ENCODE measurements at places on chromosomes 7 and 10.

DNA sequence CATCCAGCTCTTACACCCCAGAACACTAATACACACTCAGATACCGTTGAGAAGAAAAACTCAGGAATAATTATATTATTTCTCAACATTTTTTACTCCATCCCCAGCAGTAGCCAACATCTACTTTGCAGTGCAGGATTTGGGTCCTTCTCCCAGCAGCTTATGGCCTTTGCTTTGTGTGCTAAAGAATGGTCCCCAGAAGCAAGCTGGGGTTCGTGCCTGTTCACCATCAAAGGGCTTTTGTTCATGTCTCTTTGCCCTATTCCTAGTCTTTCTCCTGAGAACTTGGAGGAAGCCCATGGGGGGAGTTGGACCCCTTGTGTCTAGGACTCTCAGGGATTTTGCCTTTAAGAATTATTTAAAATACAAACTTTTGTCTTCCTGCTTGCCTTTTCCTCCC, 100.4 kb downstream of the ZNF277 start:
- no peak for DNase-seq

- no peak for DNase-seq
These were observed 67.8 kb upstream of the PCBD1 start for GRCh38 chr10:70956029-70956759.

GRCh38 chr10:5470062-5470751, 29.2 kb downstream of the CALML5 start:
- DNase-seq, result no peak

- DNase-seq, result no peak
These were observed 160.7 kb upstream of the PCBD1 start for GRCh38 chr10:71048971-71049615.

- no peak for DNase-seq
These were observed 44.5 kb downstream of the PODXL start for GRCh38 chr7:131511774-131512535.

- DNase-seq, result no peak
These were observed 9.1 kb upstream of the TOMM7 start for GRCh38 chr7:22831602-22832305.

DNA sequence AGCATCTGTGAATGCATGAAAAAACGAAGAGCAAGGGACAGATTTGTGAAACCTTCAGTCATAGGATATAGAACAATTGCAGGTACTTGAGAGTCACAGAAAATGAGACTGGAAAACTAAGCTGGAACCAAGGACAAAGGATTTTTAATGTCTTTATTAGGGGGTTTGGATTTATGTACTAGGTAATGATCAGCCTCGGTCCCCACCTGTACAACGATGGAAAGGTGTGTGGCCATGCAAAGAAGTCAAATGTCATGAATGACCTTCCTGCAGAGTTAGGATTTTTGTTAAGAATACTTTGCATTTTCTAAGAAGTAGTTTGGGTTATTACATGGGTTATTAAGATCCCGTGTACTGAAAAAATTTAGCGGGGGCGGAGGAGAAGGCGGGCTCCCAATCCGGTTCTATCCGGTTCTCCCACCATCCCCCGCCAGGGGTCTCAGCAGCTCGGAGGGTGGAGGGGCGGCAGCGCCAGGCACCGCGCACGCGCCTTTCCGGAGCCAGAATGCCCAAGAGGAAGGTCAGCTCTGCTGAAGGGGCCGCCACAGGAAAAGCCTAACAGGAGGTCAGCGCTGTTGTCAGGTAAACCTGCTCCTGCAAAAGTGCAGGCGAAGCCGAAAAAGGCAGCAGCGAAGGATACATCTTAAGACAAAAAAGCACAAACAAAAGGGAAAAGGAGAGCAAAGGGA, 327.5 kb upstream of the PLXDC2 start:
- no peak for DNase-seq

- no peak for DNase-seq
These were observed 21.7 kb downstream of the DDIT4 start for GRCh38 chr10:72295330-72295910.

DNA sequence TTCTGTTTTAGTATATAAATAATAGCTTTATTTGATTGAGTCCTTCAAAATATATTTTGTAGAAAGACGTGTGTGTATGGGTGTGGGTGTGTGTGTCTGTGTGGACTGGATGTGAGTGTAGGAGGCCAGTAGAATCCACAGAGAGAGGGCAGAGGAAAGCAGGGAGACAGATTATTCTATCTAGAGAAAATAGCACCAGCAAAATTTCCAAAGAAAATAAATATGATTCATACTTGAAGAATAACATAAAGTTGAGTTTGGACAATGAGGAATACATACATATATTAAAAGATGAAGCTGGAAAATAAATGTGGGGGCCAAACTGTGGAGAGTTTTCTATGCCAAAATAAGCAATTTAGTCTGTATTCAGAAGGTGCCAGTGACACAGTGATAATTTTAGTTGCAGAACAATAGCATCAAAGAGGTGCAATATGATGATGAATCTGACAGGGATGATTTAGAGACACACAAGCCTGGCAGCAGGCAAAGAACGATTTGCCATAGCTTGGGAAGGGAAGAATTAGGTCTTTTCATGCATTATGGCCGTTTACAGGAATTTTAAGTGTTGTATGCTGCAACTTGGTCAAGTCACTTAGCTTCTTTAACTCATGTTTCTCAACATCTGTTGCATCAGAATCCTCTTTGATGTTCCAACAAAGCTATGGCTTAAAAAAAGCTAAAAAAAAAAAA, 121.3 kb downstream of the SEMA3A start:
- DNase-seq, result no peak

DNA sequence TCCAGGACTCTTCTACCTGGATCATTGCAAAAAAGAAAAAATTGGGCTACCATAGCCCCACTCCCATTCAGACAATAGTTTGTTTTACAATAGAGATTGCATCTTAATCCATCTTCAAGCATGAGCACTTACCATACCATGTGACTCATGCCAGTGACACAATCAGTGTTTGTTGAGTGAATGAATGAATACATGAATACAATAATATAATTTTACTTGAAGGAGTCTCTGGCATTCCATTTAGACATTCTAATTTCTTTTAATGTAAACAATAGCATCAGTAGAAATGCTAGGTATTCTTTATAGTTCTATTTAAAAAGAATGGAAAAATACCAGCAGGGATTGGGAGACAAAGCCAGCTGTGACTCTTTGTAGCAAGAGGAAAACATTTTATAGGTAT, 141.6 kb upstream of the AKR1E2 start:
- no peak for DNase-seq

GRCh38 chr10:8130973-8131911, 76.8 kb downstream of the GATA3 start:
- DNase-seq, result peak; percentile 92

- DNase-seq, result no peak
These were observed 57.0 kb downstream of the CLEC2L start for GRCh38 chr7:139580435-139580834.

- no peak for DNase-seq
These were observed 519 bp upstream of the RPP38 start for GRCh38 chr10:15096661-15097010.

DNA sequence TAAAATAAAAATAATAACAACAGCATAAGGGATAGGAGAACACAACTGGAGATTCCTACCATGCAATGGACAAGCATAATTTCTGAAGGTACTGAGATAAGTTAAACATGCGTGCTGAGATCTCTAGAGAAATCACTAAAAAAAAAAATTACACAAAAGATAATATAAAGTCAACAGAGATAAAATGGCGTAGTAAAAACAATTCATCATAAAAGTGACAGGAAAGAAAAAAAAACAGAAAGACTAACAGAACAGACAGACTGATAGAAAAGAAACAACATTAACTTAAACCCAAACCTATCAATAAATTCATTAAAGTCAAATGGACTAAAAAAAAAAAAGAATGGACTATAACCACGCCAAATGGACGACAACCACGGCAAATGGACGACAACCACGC, 56.4 kb downstream of the NCAPG2 start:
- DNase-seq, result no peak

GRCh38 chr10:42781893-42782445, 626 bp upstream of the BMS1 start:
- DNase-seq, result peak; percentile 58
